Endodermal cell (in vitro differentiated cells): ENCODE measurements at places on chromosomes 2 and 18.

- DNase-seq = no peak
- H3K27ac ChIP-seq = no peak overlapping the region
- H3K4me3 ChIP-seq = no peak overlapping the region
- H3K27me3 ChIP-seq = no peaks in the 10 kb centered on the region
- H3K4me1 ChIP-seq = no peaks in the 10 kb centered on the region
Observed at GRCh38 chr18:41886126-41886807, 68.8 kb upstream of the PIK3C3 start.

DNA sequence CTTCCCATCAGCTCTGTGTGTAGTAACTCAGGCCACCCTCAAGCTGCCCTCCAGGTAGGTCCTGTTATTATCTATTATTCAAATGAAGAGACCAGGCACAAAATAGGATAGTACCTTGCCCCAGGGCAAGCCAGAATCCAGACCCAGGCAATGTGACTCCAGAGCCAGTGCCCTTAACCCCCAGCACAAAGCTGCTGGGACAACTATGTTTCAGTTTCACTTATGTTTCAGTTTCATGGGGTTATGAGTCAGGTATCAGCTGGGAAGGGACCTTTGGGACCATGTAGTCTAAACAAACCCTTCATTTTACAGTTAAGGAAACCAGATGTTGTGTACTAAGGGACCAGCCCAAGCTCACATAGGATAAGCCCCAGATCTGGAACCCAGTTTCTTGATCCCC, 10.0 kb downstream of the HK2 start:
- H3K27me3 ChIP-seq = no peaks in the 10 kb centered on the region
- no peaks in the 10 kb centered on the region for H3K36me3 ChIP-seq
- no peak overlapping the region for H3K27ac ChIP-seq
- no peak for DNase-seq
- H3K4me3 ChIP-seq = no peak overlapping the region

DNA sequence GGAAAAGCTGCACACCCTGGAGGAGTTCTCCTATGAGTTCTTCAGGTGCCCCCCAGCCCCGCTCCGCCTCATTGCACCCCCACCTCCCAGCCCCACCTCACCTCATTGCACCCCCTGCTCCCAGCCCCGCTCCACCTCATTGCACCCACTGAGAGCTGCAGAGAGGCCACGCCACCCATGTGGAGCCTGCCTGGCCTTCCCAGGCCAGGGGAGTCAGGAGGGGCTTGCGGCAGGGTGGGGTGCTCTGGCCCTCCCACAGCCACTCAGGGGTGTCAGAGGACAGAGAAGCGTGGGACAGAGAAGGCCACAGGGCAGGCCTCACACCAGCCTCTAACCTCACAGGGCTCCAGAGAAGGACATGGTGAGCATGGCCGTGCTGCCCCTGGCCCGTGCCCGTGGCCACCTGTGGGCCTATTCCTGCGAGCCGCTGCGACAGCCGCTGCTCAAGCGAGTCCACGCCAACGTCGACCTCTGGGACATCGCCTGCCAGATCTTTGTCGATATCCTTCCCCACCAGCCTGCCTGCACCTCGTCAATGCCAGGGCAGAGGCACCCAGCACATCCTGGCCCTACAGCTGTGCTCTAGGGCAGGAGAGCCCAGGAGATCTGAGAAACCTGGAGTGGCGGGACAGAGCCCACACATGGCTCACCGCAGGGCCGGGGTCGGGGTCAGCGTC, 15.0 kb upstream of the GPR17 start:
- no peak overlapping the region for H3K27ac ChIP-seq
- no peaks in the 10 kb centered on the region for H3K27me3 ChIP-seq
- DNase-seq = no peak
- H3K4me3 ChIP-seq = no peak overlapping the region
- H3K36me3 ChIP-seq = no peaks in the 10 kb centered on the region

DNA sequence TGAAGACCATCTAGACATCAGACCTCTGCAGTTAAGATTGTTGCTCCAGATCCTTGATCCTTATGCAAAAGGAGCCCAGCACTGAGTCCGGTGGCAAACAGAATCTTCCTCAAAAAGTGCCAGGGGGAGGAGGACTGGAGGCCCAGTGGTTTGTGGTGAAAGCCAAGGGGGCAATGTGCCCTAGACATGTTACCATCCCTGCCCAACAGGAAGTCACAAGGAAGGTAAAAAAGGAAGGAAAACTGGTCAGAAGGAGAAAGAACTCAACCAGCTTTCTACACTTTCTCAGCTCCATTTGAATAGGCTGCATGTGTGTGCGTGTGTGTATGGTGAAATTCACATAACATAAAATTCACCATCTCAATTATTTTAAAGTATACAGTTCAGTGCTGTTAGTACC, 25.0 kb upstream of the KDM3A start:
- peaks cover 2% of the 10 kb centered on the region for H3K27me3 ChIP-seq
- no peaks in the 10 kb centered on the region for H3K36me3 ChIP-seq
- H3K27ac ChIP-seq = no peak overlapping the region

- no peak overlapping the region for H3K27ac ChIP-seq
- no peaks in the 10 kb centered on the region for H3K27me3 ChIP-seq
- no peaks in the 10 kb centered on the region for H3K36me3 ChIP-seq
- no peak for DNase-seq
- H3K4me3 ChIP-seq = no peak overlapping the region
Observed at GRCh38 chr2:134647607-134648256, 71.1 kb downstream of the TMEM163 start.

- H3K27ac ChIP-seq = no peak overlapping the region
- H3K4me1 ChIP-seq = peaks cover 5% of the 10 kb centered on the region
- no peak overlapping the region for H3K4me3 ChIP-seq
- DNase-seq = peak; percentile 70
Observed at GRCh38 chr2:187547353-187547979, 6.8 kb downstream of the TFPI start.

- no peak overlapping the region for H3K27ac ChIP-seq
- H3K27me3 ChIP-seq = no peaks in the 10 kb centered on the region
- no peak overlapping the region for H3K4me3 ChIP-seq
- H3K4me1 ChIP-seq = no peaks in the 10 kb centered on the region
Observed at GRCh38 chr2:184413221-184413620, 185.1 kb upstream of the ZNF804A start.
